COR-L47 (cell line): ENCODE measurements at places on chromosomes 3 and 15.

- no peak for DNase-seq
Observed at GRCh38 chr15:21271566-21271965, 168.7 kb downstream of the POTEB3 start.

GRCh38 chr15:52183562-52184173 lies 7.5 kb downstream of the GNB5 start:
- no peak for DNase-seq

- no peak for DNase-seq
Observed at GRCh38 chr3:90015688-90016356, 908.4 kb downstream of the EPHA3 start.

- DNase-seq: no peak
Observed at GRCh38 chr3:141116721-141117120, 65.6 kb downstream of the SPSB4 start.

- no peak for DNase-seq
Observed at GRCh38 chr15:83066034-83066733, 868 bp downstream of the BTBD1 start.

DNA sequence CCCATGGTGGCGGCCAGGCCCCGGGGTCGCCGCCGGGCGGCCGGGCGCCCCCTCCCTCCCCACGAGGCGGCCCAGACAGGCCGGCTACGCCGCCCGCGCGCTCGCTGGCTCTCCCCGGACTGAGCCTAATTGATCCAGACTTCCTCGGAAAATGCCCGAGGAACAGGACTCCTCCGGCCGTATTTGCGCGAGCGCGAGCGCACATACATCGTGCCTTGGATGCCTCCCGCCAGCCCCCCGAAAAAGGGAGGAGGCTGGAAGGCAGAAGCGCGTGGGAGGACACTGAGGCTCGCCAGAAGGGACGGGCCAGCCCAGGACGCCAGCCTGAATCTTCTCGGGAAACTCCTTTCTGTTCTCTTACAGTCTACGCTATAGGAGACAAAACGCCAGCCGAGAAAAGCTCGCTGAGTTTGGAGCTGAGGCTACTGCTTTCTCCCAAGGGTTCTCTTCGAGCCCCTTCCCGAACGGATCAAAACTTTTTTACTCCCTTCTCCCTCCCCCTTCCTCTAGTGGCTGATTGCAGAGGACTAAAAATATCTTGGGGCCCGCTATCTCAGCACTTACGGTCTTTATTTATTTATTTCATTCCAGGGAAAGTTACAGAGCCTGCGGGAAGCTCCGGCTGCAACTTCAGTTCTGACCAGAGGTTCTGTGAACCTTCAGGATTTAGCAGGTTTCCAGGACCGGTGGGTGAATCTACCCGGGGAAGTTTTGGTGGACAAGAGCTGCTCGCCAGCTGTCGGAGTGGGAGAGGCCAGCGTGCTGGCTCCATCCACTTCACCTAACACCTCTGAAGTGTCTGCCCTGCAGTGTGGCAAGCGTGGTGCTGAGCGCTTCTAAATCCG lies at the start of gene PDZRN3:
Gene PDZRN3, minus strand, starts transcription at position 121 of the 845 bp plus-strand sequence.
- no peak for DNase-seq

DNA sequence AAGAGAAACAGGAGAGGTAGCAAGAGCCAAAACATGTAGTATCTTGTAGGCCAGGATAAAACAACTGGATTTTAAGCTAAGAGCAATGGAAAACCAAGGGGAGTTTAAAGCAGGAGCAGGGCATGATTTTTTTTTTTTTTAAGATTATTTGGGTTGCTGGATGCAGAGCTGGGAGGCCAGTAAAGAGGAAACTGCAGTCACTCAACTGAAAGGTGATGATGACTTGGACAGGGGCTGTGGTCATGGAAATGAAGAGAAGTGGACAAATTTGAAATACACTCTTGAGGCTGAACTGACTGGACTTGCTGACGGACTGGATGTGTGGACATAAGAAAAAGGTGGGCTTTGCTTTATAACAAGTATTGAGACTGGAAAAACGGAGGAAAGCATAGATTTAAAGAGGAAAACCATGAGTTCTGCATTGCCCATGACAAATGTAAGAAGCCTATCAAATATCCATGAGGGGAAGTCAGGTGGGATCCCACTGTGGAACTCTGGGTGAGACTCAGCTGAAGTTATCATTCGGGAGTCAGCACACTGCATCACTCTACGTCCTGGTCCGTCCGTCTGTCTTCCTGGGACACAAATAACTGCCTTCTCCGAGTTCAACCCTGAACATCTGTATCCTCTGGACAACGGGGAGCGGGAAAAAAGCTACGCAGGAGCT lies 688 bp downstream of the XPC start:
- no peak for DNase-seq

DNA sequence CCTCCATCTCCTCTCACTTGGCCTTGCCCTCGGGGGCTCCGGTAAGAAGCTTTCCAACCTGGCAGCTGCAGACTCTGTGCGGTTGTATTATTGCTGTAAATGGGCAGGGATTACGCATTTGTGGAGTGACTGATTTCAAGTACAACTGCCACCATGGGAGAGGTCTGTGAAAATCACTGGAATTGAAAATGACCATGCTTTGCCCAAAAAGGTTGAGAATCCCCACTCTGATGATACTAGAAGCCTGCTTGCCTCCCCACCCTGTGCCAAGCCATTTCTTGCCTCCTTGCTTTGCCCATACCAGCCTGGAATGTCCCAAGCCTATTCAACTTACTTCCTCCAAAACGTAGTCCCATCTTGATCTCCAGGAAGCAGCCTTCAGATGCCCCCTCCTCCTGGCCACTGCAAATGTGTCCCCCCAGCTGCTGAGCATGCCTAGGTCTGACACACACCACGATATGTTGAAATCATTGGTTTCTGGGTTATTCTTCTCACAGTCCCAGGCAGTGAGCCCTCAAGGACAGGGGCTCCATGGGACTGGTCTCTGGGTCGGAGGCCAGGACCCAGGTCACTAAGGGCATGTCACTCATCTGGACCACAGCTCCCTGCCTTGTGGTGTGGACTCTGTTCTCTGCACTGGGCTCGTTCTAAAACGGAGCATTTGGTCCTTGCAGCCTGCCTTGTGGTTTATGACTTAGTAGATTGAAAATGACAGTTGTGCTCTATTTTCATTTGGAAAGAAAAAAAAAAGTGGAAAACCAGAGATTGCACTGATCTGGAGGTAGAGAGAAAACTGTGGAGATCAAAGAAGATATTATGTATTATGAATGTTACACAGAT lies 42.9 kb downstream of the SMAD3 start:
- DNase-seq: no peak

DNA sequence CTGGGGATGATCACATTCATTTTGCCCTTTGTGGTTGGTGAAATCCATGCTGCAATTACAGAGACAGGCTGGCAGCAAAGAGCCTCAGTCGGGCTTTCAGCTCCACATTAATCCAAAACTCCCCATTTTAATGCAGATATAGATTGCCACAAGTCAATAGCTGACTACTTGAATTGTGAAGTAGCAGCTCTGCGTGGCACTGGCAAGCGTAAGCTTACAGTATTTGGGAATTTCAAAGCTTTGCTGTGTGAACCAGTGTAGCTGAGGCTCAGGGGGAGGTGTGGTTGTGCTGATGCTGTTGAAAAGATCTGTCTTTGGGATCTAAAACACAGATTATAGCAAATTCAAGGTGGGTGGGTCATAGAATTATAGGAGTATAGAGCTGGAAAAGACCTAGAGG lies 290.3 kb upstream of the ONECUT1 start:
- DNase-seq: no peak

GRCh38 chr3:52671676-52672075 lies 14.0 kb downstream of the PBRM1 start:
- no peak for DNase-seq

GRCh38 chr3:116141724-116142123 lies 303.6 kb downstream of the LSAMP start:
- DNase-seq: no peak

GRCh38 chr15:60932051-60932915 lies 296.8 kb downstream of the RORA start:
- DNase-seq: no peak

GRCh38 chr15:59307165-59307537 lies 65.5 kb downstream of the MYO1E start:
- DNase-seq: no peak

- no peak for DNase-seq
Observed at GRCh38 chr15:31461375-31461774, 134.7 kb downstream of the KLF13 start.

DNA sequence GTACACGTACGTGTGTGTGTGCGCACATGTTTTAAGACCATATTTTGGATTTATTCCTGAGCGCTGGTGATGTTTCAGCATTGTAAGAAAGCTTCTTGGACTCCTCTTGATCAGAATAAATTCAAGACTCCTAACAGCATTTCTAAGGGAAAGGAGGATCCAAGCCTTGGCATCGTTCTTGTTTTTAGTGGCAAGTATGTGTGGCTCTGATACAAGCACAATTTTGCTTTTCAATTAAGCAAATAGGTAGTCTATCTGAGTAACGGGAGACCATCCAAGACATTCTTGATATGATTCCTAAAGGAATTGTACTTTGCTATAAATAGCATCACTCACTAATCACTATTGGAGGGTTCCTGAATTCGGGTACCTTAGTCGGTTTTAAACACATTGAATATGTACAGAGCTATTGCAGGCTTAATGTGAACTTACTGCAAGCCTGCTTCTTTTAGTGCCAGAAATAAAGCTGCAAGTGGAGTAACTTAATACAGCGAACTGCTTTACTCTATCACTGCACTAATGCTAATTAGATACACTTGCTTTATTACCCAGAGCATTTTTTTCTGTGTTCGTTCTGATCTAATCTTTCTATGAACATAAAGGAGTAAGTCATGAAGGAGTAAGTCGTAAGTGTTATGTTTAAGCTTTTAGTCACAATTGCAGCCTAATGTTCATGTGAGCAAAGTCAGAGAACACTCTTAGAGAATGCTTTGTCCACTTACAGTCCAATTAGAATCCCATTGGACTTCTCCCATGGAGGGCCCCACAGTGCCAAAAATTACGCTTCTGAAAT lies 186.3 kb downstream of the MCTP2 start:
- no peak for DNase-seq

- DNase-seq: no peak
Observed at GRCh38 chr3:180048103-180048502, 11.4 kb upstream of the PEX5L start.

- no peak for DNase-seq
Observed at GRCh38 chr15:69720536-69720935, 267.9 kb downstream of the RPLP1 start.

GRCh38 chr15:67005294-67005996 lies 60.0 kb upstream of the SMAD3 start:
- DNase-seq: no peak

GRCh38 chr3:131079086-131079485 lies 52.4 kb downstream of the NEK11 start:
- DNase-seq: no peak

- no peak for DNase-seq
Observed at GRCh38 chr3:69880069-69880640, 119.4 kb upstream of the SAMMSON start.

DNA sequence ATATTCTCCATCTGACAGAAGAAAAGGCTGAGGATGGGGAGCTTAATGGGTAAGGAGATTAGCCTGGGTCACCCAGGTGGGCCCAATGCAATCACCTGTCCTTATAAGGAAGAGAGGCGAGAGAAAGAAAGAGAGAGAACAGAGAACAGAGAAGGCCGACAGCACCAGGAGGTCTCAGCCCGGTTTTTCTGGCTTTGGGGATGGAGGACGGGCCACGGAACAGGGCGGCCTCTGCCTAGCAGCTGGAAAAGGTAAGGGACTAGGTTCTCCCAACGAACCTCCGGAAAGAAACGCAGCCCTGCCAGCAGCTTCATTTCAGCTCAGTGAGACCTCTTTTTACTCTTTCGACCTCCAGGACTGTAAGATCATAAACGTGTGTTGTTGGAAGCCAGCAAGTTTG lies 196.0 kb upstream of the LYSMD4 start:
- DNase-seq: no peak

- DNase-seq: no peak
Observed at GRCh38 chr15:57090496-57090859, 172.0 kb downstream of the TCF12 start.

DNA sequence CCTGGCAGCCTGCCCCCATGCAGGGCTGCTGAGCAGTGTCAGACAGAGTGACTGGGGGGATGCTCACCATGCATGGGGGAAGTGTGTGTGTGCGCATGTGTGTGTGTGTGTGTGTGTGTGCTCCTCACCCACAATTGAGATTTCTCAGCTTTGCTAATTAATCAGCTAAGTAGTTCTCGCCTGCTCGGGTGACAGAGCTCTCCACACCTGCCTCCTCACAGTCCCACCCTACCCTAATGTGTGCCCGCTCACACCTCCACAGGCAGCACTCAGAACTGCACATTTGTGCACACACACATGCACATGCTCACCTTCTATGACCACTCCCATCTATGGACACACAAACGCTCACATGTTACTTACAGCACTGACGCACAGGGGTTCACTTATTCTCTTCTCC lies 37.3 kb downstream of the CACNA2D2 start:
- no peak for DNase-seq

DNA sequence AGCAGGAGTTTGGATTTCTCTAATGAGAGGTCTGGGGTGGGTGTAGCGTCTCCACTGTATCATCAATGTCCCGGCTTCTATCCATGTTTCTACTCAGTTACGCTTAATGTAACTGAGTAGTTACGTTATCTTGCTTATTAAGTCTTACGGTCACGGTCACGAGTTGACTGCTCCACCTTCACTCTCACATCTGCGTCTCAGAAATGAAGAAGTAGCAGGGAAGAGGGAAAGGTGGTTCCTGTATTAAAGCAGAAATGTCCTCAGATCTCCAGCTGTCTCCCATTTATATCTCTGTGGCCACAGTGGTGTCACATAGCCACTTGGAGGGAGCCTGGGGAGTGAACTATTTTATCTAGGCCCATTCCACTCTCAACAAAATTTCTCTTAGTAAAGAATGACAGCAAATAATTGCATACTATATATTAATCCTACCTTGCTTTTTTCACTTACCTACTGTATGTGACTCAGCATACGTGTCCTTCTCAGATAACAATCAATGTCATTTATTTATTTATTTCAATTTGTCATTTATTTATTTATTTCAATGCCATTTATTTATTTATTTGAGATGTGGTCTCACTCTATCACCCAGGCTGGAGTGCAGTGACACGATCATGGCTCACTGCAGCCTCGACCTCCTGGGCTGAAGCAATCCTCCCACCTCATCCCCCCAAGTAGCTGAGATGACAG lies 39.7 kb upstream of the RNU6-1 start:
- DNase-seq: no peak

DNA sequence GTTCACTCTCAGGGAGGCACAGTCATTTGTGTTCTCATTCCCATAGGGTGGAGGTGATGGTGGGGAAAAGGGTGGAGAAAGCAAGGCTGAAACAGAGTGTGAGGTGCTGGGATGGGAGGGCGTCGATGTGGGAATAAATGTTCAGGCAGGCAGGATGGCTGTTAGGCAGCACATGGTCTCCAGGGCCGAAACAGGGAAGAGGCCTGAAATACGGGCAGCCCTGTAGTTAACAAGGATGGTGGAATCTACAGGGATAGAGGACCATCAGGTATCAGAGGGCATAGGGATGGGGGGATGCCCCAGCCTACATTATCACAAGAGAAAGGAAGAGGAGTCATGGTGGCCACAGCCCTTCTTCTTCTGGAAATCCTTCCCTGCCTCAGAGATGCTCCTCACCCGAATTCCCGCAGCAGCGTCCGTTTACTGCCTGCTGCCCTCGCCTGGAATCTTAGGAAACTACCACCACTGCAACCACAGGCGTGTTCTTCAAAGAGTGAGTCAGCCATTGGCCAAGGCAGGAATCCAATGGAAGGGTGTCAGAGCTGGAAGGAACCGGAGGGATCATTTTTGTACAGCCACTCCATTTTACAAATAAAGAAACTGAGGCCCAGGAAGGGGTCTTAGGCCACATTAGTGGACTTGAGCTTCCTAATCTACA lies 49.7 kb upstream of the POMGNT2 start:
- DNase-seq: no peak

GRCh38 chr15:78396976-78397375 lies 41.0 kb upstream of the IREB2 start:
- no peak for DNase-seq
